Stimulated activated CD8-positive, alpha-beta memory T cell treated with anti-CD3 and anti-CD28 coated beads, Interleukin-2, amount 100 ng/mL, for 1 hour (primary cell): ENCODE measurements at places on chromosomes 1 and 21.

- no peak for DNase-seq
Measured at GRCh38 chr1:32311709-32312393, 20.0 kb downstream of the HDAC1 start.

- DNase-seq, result no peak
Measured at GRCh38 chr1:218317061-218317460, 28.1 kb upstream of the TGFB2 start.

DNA sequence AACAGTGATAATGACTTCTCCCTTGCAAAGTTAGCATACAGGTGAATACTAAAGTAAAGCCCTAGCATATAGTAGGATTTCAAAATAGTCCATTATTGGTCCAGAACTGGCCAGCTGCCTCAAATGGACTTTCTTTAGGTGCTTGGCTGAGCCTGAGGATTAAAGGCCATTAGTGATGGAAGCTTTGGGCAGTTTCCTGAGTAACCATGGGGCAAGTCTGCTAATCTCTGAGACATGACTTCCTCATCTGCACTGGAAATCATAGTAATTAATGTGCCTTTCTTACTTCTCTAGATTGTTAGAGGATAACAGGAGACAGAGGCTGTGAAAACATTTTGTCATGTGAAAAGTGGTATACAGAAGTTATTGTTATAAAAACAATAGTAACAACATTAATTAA, 156.5 kb upstream of the UBE2U start:
- DNase-seq, result no peak

DNA sequence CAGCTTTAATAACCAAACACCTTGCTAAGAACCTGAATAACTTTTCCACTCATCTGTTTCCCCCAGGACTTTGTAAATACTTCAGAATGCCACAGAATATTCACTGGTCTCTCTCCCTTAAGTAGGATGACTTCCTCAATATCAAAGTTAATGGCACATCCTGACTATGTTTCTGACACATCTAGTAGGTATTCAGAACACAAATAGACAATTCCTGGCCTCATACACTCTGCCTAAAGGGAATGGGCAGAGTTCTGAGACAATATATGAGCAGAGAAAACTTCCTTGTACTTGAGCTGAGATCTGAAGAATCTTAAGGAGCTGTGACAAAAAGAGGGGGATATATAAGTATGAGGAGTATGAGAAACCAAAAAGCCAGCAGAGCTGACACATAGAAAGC, 34.8 kb downstream of the ANKRD13C start:
- DNase-seq, result no peak

GRCh38 chr1:52877554-52877953, 35.0 kb downstream of the ZYG11A start:
- no peak for DNase-seq

- DNase-seq, result no peak
Measured at GRCh38 chr1:1536019-1536937, 4.1 kb downstream of the TMEM240 start.

DNA sequence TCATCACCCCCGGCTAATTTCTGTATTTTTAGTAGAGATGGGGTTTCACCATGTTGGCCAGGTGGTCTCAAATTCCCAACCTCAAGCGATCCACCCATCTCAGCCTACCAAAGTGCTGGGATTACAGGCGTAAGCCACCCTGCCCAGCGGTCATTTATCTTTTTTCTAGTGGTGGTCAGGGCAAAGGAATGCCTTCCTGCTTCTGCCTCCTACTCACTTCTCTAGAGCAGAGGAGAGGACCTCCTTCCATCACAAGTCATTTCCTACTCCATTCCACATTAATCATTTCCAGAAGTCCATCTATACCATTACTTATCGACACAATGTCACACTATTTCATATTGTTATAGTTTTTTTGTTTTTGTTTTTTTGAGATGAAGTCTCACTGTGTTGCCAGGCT, 13.3 kb downstream of the FBXO42 start:
- no peak for DNase-seq

DNA sequence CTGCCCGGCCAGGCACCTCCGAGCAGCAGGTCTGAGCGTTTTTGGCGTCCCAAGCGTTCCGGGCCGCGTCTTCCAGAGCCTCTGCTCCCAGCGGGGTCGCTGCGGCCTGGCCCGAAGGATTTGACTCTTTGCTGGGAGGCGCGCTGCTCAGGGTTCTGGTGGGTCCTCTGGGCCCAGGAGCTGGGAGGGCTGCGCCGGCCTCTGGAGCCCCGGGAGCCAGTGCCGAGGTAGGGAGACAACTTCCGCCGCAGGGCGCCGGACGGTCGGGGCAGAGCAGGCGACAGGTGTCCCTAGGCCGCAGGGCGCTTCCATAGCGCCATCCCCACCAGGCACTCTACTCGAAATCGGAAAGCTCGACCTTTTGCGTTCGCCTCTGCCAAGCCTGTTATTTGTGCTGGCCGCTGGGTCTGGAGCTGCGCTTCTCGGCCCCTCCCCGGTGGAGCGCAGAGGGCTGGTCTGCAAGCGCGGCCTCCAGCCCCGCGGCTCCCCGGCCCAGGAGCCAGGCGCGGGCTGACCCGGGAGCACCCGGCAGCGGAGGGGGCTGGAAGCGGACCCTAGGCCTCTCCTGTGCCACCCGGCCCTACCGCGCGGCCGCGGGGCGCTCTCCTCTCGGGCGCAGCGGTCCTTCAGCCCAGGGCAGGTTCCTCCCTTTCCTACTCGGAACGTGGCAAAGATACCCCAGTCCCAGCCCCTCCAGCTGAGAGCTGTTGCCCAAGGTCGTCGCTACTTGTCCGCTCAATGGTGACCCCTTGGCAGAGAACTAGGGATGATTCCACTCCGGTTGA, 2.2 kb downstream of the SIM2 start:
- DNase-seq, result no peak

DNA sequence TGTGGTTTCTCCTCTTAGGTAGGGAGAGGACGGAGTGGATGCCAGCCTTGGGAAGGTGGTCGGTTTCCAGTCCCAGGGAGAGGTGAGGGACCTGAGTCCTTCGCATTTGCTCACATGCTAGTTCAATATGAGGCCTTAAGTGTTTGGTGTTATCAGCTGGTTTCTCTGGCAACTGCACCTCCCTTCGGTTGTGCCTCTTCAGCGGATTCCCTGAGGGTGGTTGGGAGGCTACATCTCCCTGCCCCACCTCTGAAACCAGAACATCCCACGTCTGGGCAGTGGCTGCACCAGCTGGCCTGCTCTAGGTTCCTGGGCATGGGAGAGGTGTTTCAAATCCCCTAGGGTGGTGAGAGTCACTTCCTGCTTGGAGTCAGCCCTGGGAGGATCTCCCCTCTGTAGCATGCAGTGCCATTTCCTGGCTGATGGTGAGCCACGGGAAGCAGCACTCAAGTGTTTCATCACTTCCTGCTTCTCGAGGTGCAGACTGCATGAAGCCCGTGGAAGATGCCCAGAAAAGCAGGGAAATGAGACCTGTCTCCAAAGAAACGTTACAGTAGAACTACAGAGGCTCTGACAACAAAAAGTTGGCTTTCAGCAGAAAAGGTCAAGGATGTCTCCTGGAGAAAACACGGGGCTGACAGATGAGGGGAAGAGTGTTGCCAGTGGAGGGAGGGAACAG, 4.5 kb downstream of the TMEM125 start:
- DNase-seq, result no peak

DNA sequence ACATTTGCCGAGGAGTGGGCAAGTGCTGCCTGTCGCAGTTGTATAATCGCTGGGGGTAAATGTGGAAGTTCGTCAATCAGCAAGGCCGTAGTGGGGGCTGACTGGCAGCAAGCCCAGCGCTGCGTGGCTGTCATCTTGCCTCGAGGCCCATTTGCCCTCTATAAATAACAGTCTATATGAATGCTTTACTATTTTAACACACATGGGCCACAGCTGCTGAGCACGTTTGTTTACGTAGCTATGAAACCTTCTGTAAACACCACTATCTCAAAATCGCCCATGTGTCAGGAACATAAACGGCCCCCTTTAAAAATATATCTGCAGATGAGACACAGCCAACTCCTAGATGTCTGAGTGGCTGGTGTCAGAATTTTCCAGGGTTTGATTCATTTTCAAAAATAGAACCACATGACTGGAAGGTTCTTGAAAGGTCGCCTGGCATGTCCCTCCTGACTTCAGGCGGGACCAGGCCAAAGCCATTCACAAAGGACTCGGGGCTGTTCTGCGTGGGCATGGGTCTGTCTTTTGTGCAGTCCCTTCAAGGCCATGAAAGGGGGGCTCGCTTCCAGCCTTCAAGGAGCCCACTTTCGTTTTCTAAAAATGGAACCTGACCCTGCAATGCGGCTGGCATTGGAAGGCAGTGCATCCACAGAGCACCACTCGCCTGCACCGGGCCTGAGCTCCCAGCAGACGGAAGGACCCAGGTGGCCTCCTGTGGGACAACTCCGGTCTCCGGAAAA, 205.5 kb downstream of the KCNJ6 start:
- no peak for DNase-seq

GRCh38 chr1:9265968-9266367, 26.7 kb upstream of the SPSB1 start:
- no peak for DNase-seq

GRCh38 chr1:245588116-245588639, 433.4 kb downstream of the KIF26B start:
- no peak for DNase-seq

GRCh38 chr1:219686171-219686570, 73.3 kb upstream of the ZC3H11B start:
- DNase-seq, result no peak

GRCh38 chr1:118184739-118185083, 317 bp downstream of the SPAG17 start:
- no peak for DNase-seq

- DNase-seq, result no peak
Measured at GRCh38 chr1:6342056-6342455, 51.5 kb downstream of the ACOT7 start.

DNA sequence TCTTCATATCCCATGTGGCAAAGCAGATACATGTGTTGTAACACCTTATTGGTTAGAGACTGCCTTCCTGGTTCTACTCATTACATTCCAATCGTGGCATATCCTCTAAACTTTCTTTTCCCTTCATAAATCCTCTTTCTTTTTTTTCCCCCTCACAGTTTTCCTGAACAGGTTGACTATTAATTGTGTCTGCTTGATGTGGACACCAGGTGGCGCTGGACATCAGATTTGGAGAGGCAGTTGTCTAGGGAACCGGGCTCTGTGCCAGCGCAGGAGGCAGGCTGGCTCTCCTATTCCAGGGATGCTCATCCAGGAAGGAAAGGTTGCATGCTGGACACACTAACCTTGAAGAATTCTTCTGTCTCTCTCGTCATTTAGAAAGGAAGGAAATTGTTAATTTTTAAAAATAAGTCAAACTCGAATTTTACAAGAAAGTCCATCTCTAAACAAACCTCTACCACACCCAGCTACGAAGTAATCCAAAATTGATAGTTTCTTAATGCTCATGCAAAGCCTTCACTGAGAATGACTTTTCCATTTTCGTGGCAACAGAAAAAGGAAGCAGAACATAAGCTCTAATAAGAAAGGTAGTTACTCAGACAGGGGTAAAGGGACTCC, 59.4 kb upstream of the ASB17 start:
- DNase-seq, result peak; percentile 48

GRCh38 chr1:222877854-222878253, 63.0 kb downstream of the DISP1 start:
- DNase-seq, result no peak

- DNase-seq, result peak; percentile 17
Measured at GRCh38 chr1:95116580-95117206, 462 bp upstream of the TLCD4 start.

DNA sequence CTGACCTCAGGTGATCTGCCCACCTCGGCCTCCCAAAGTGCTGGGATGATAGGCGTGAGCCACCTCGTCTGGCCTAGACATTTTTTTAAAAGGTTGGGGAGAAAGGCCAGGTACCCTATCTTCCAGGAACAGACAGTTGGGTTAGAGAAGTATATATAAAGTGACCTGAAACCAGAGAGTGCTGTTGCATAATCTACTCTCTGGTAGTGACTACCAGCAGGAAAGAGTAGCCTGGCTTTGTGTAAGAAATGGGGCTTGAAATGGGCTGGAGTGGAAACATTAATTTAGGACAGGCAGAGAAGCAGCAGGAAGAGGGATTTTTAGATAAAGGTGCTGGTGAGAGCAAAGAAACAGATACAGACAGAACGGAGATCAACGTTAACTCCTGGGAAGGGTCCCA, 125.8 kb upstream of the HOOK1 start:
- DNase-seq, result no peak

GRCh38 chr1:83746234-83746633, 252.7 kb downstream of the TTLL7 start:
- DNase-seq, result no peak

DNA sequence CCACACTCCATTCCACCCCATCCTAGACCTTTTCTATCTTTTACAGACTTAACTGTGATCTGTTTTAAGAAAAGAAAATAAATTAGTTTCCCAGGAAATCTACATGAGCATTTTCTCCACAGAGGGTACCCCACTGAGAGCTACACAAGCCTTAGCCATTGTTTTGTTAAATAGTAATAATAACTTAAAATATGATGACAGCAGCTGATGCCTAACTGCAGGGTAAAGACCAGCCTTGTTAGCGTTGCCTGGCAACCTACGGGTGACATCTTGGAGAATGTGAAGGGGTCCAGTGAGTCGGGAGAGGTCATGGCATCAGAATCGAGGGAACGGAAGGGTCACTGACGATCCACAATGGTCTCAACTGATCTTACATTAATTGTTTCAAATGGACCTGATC, 233.2 kb upstream of the PBX1 start:
- no peak for DNase-seq

- no peak for DNase-seq
Measured at GRCh38 chr1:106768077-106768476, 288.4 kb upstream of the PRMT6 start.

DNA sequence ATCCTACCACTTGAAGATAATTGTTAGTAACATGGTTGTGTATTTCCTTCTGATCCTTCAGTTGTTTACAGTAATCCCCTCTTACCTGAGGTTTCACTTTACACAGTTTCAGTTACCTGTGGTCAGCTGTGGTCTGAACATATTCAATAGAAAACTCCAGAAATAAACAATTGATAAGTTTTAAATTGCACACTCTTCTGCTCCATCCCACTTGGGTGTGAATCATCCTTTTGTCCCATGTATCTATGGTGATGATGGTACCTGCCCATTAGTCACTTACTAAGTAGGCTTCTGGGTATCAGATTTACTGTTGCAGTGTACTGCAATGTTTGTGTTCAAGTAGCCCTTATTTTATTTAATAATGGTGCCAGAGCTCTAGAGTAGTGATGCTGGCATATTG, 62.5 kb downstream of the OSBPL9 start:
- DNase-seq, result no peak

DNA sequence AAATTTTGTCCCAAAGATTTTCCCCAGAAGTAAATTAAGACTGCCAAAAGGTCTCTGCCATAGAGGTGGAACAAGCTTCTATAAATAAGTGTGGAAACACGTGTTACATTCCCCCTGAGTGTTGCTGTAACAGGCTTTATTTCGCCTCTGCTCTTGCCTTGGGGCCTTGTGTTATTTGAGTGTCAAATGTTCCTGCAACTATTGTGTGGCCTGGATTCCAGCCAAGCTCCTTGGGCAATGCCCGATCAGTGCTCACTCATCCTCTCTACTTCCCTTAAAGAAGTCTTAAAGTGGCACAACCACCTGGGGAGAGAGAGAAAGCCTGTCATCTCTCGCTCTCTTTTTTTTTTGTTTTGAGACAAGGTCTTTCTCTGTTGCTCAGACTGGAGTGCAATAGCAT, 156.7 kb downstream of the NR5A2 start:
- DNase-seq, result no peak
